A549 treated with Mapracorat at 1 μM for 4 hours (cell line): ENCODE measurements at places on chromosomes 6 and 20. TPM values are rescaled to one million over a fixed set of nuclear protein-coding genes. Genes with fewer than 3 reads are reported as not detected.

Gene ACTL10
- 0.06 TPM in 1 of 5 replicates, not detected in the others for total RNA-seq

Gene GLP1R
- not detected in 5 replicates for total RNA-seq

Gene CRISP2
- total RNA-seq = not detected in 5 replicates

Gene TGM2
- total RNA-seq = 343 to 504 TPM (median 454 TPM) in 5 replicates

Gene CITED2
- 21.5 to 34.3 TPM (median 33.0 TPM) in 5 replicates for total RNA-seq

Gene ZNF337
- total RNA-seq = 16.9 to 22.5 TPM (median 19.4 TPM) in 5 replicates

Gene OPN5
- total RNA-seq = not detected in 5 replicates

Gene MYLK2
- 0.27 to 0.76 TPM (median 0.48 TPM) in 5 replicates for total RNA-seq

Gene RAB44
- 0.03 to 0.06 TPM (median 0.04 TPM) in 4 of 5 replicates, not detected in the other for total RNA-seq

Gene GGTLC1
- total RNA-seq = not detected in 5 replicates
